Islet precursor cell (in vitro differentiated cells): ENCODE measurements at places on chromosomes 11 and 22.
A peak's percentile ranks its signal among the peaks of the same experiment; 100 is the strongest.

DNA sequence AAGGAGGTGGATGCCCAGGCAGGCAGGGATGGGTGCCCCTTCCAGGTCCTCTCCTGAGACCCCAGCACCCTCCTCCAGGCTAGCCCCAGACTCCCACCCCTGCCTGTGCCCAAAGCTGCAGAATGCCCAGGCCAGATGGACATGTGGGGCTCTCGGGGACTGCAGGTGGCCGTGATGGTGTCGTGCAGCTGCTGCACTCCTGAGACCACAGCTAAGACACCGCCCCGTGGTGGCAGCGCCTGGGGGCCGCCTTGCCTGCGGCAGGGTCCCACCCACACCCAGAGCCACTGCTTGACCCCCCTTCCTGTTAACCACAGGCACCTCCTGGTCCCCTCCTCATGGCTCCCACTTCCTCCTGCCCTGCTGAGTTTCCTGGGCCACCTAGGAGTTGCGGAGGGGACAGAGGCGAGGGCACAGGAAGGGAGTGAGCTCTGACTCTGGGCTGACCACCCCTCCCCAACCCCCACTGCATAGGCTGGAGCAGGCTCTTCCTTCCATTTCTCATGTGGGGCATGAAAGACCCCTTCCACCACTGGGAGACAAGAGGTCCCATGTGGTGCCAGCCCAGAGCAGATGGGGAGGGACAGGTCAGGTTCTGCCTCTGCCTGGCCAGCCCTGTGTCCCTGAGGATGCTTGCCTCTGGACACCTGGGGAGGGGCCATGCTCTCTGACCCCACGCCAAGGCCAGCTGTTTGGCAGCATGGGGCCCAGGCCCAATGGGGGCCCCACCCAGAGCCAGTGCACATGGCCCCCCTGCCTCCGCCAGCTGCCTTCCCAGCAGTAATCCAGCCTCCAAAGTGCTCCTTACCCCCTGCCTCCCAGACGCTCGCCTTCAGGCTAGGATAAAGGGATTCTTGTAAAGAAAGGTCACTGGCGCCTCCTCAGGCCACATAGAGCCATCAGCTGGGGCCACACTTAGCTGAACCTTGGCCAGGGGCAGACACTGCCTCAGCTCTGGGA, 29.3 kb downstream of the OSBPL5 start:
- DNase-seq = peak; percentile 75

GRCh38 chr11:11500744-11501487, 120.9 kb downstream of the GALNT18 start:
- no peak for DNase-seq

- no peak for DNase-seq
These were observed at the start of gene KLHDC7B for GRCh38 chr22:50545522-50546325. Gene KLHDC7B, plus strand, starts transcription at chr22:50545899. Its CDS starts 345 bp downstream, at chr22:50546244.

DNA sequence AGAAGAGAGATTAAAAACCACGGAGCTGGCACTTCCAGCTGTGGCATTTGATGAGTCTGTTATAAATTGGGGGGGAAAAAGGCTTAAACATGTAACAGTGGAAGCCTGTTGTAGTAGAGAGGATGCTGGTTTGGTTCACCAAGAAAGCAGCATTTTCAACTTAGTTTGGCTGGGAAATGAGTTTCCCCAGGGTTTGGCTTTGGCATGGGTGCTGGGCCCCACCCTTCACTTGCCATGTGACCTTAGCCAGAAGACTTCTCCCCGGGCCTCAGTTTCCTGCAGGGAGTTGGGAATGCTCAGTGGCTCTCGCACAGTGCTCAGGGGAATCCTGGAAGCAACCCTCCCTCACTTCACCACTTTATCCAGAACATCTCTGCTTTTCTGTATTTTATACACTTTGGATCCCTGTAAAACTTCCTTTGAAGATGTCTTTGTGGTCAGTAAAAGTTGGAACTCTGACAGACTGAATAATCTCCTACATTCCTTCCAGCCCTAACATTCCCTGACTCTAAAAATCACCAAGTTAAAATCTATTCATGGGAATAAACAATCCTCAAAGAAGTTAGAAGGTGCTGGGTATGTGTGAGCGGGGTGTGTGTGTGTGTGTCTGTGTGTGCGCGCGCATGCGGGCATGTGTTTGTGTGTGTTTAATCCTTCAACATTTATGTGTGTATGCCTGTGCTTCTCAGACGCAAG, 166.0 kb downstream of the TENM4 start:
- no peak for DNase-seq

- no peak for DNase-seq
These were observed 40.5 kb downstream of the BRD1 start for GRCh38 chr22:49786976-49787706.

- peak; percentile 95 for DNase-seq
These were observed 71.2 kb upstream of the TBCEL start for GRCh38 chr11:120952461-120953434.

GRCh38 chr22:24117942-24118341, 63.3 kb upstream of the SUSD2 start:
- DNase-seq = no peak

DNA sequence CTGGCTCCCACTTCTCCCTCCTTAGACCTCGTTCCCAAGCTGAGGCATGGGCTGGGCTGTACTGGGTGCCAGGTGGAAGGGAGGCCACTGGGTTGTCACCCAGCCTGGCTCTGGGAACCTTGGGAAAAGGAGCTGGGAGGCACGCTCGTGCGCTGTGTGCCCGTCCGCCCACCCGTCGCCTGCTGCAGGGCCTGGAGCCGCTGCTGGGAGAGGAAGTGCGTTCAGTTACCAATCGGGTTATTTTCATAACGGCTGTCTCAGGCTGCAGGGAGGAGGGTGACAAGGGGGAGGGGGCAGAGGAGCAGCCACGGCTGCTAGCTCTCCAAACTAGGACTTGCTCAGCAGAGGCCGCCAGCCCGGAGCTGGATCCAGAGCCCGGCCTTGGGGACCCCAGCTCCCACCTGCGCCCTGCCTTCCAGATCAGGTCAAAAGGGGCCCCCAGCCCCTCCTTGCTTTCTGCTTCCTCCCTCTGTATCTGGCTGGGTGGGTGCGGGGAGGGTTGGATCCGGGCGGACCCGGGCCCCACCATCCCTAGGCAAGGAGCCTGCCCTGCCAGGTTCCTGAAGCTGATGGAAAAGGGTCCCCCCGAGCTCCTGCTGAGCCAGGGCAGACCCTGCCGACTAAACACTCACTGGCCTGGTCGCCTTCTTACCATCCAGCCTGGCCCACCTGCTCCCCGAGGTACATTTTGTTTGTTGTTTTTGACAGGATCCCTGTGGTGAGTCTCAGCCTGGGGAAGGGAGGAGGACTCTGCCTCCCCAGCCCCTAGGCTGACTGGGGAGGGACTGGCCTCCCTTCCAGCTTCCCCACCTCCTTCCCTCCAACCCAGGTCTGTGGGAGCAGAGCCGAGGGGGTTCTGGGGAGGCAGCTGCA, 14.3 kb downstream of the DGKZ start:
- DNase-seq = peak; percentile 54

GRCh38 chr11:29669310-29669709, 347.5 kb downstream of the KCNA4 start:
- DNase-seq = no peak

GRCh38 chr11:118005224-118006152, 19.3 kb downstream of the IL10RA start:
- peak; percentile 47 for DNase-seq

GRCh38 chr22:26197425-26197824, 28.2 kb downstream of the SEZ6L start:
- no peak for DNase-seq

DNA sequence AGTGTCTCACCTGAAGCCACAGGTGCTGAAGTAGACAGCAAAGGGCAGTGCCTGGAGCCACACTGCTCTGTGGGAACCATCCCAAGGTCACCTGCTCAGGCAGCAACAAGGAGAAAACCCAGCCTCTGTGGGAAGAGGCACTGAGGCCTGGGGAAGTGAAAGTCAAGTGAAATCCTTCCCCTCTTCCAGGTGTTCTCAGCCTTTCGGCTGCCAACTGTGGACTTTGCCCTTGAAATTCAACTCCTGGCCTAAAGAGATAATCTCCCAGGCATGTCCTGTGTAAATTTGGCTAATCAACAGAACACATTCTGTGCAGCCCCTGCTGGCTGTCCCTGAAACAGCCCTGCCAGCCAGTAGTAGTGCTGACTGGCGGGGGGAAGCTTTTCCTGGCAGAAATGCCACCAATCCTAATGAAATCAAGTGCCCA, 112.1 kb downstream of the RPL27A start:
- DNase-seq = peak; percentile 38

DNA sequence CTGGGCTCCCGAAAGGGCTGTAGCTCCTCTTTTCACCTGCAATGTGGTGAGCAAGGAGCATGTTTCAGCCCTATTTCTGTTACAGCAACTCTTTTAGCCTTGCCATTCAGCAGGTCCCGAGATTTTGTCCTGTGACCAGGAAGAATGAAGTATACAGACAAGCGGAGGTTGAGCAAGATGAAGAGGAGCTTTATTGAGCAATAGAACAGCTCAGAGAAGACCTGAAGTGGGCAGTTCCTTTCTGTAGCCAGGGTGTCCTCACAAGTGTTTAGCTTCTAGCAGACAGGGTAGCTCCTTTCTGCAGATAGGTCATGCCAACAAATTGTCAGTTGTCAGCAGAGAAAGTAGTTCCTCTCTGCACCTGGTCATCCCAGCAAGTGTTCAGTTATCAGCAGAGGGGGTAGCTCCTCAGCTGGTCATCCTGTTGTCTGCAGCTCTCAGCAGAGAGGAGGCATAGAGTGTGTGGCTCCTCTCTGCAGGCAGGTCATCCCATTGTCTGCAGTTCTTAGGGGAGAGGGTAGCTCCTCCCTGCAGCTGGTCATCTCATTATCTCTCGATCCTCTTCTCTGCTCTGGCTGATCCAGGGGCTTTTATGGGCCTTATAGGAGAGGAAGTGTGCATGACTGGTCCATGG, 5.4 kb upstream of the OR56A4 start:
- DNase-seq = no peak

DNA sequence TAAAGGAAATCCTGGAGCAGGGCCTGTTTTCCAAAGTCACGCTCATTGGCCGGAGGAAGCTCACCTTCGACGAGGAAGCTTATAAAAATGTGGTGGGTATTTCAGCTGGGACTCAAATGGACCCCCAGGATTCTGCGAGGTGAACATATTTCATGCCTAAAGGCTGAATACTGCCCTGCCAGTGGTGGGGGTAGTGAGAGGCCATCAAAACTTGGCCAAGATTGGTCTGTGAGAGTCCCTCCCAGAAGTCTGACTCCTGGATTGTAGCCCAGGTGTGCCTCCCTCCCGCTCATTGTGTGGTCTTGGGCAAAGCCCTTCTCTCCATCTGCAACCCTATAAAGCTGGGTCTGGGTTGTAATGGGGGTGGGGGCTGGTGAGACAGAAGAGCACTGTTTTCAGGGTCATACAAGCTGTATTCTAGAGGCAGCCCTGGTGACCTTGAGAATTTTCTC, 853 bp downstream of the HTATIP2 start:
- DNase-seq = no peak

- no peak for DNase-seq
These were observed 20.8 kb upstream of the LINC01488 start for GRCh38 chr11:69460540-69461257.

DNA sequence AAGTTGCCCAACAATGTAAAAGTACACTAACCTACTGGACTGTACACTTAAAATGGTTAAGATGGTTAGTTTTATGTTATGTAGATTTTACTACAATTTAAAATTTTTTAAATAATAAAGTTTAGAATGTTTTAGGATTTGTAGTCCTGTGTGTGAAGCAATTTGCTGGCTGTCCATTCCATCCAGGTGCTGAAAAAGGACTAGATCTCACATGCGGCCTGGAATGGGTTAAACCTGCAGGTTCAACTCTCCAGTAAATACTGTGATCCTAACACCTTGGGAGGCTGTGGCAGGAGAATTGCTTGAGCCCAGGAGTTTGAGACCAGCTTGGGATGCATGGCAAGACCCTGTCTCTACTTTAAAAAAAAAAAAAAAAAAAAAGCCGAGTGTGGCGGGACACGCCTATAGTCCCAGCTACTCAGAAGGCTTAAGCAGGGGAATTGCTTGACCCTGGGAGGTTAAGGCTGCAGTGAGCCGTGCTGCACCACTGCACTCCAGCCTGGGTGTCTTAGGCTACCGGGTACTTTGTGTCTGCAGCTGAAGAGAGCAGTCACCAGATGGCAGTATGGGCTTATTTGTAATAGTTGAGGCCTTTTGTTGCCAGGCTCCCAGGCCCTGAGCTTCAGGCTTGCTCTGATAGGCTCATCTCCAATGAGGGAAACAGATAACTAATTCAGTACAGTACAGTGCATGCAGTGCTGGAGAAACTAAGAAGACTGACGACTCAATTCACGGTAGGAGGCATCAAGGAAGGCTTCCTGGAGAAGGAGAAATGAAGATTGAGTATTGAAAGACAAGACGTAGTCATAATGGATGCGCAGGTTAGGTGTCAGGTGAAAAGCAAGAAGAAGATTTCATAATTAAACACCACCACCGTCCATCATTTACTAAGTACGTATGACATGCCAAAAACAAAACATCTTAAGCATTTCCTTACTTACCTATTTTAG, 64.7 kb upstream of the ASPHD2 start:
- DNase-seq = peak; percentile 95
